ENCODE measurements at places on chromosomes 6 and 20.

GRCh38 chr6:14804785-14805210 lies 441.1 kb upstream of the JARID2 start:
- no peak for DNase-seq

DNA sequence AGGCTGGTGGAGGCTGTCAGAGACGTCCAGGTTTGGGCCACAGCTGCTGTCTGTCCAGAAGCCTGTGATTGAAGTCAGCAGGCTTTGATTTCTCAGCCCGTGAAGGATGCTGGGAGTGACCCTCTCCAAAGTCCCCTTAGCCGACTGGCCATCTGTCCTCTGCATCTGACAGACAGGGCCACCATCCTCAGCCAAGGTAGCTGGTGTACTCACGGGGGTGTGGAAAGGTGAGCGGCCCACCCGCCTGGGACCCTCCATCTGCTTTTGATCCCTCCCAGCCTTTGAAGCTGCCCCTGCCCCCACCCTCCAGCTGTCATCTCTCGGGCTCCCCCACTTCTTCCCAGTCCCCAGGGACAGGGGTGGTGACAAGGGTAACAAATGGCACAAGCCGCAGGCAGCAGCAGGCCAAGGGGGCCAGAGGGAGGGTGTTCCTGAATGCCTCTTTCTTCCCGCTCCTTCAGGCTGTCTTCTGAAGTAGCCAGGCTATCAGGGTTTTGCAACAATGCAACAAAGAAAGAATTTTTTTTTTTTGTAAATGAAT lies 84.4 kb downstream of the EYA2 start:
- no peak for DNase-seq

DNA sequence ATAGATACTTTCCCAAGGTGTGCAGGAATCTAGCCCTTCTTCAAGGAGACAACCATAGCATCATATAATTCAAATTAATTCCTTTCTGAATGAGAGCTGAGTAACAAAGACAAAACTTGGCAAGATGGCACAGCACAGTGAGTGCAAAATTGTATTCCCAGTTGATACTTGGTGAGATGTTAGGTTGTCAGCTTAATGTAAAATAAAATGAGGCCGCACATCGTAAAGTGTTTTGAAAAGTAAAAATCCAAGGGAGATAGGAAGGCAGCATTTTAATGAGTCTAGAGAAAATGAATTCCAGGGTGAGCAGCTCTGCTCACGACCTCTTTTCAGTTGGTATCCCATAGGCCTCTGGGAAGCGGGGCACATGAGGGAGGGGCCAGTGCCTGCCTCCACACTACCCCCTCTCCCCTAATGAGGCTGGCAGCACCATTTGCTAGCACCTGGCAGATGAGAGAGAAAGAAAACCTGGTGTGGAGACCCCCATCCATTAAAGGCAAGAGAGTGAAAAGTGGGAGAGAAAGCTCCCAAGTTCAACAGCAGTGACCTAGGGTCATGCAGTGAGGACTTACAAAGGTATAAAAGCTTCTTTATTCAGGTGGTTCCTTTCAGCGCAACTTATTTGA lies 158.4 kb downstream of the BTBD9 start:
- no peak for DNase-seq

DNA sequence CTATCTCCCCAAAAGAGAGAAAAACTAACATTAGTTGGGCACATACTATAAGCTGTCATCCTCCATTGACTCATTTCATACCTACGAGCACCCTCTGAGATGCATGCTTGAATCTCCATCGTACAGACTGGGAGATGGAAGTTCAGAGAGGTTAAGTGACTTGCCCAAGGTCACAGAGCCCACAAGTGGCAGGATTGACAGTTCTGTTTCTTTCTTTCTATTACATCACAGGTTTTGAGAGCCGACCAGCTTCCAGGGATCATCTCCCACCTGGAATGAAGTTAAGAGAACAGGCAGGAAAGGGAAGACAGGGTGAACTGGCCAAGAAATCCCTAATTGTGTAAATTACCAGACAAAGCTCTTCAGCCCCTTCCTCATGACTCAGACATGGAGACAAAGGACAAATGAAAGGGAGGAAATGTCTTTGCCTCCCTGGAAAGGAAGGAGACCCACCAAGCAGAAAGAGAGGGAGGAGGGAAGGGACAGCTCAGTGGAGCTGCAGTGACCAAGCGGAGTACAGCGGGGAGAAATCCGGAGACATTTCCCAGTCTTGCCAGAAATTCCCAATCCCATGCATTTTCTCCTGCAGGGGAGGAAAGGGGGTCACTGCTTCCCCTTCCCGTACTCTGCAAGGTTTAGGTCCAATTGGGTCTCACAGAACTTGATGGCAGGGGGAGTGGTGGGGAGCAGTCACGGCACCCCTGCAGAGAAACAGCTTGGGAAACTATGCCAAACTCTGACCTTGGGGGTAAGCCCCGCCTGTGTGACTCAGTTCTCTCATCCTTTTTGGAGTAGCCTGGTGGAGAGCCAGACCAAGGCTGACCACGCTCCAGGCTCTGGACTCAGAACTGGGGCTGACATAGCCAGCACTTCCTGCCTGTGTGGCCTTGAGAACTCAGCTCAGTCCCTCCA lies 154.3 kb downstream of the ANKRD60 start:
- no peak for DNase-seq

DNA sequence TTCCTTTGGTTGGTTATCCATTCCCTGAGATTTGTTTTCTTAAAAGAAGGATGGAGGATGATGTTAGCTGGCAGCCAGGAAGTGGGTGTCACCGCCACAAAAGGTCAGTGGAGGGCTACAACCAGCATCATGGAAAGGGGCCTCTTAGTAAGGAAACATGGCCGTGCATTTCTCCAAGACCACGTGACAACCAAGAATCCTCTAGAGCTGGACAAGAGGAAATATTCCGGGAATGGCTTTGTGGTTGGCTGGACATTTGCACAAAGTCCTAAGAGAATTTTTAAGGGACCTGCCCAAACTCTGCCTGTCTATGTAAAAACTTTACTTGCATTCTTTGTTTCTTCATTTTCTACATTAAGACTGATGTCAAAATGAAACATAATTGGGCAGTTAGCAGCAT lies 399.9 kb upstream of the MARCKS start:
- DNase-seq = no peak

DNA sequence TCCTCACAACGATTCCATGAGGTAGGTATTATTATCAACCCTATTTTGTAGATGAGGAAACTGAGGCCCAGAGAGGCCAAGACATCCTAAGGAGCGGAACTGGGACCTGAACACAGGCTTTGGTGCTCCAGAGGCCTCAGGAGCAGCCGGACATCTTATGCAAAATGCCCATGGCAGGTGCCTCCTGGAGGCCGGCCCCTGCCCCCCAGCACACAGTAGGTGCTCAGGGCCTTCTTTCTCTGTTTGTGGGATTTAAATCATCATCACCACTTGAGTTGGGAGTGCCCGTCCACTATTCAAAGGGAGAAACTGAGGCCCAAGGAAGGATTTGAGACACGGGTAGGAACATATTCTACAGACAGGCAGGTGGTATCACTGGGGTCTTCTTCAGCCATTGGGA lies 41.2 kb downstream of the CEBPB start:
- no peak for DNase-seq

DNA sequence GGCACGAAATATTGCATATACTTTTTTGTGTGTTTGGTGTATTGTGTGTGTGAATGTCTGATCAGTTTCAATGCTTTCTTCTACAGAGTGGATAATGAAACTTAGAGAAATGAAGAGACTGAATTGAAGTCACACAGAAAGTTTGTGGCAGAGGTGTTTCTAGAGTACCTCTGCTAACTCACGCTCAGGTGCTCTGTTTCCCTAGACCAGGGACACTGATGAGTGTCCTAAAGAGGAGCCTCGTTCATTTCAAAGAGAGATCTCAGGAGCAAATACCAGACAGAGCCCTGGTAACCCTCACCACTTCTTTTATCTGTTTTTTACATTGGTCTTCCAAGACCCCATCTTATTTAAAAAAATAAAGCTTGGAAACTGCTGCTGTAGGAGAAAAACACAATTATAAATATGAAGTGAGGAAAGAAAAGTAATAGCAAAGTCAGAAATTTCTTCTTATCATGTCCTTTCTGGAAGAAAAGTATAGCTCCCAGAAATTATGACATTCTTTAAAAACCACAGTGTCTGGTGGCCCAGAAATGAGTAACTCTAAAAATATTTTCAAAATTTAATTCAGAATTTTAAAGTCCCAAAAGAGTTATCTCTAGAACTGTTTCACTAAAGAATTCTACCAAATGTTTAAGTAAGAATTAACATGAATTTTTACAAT lies 720.6 kb downstream of the RFPL4B start:
- no peak for DNase-seq

DNA sequence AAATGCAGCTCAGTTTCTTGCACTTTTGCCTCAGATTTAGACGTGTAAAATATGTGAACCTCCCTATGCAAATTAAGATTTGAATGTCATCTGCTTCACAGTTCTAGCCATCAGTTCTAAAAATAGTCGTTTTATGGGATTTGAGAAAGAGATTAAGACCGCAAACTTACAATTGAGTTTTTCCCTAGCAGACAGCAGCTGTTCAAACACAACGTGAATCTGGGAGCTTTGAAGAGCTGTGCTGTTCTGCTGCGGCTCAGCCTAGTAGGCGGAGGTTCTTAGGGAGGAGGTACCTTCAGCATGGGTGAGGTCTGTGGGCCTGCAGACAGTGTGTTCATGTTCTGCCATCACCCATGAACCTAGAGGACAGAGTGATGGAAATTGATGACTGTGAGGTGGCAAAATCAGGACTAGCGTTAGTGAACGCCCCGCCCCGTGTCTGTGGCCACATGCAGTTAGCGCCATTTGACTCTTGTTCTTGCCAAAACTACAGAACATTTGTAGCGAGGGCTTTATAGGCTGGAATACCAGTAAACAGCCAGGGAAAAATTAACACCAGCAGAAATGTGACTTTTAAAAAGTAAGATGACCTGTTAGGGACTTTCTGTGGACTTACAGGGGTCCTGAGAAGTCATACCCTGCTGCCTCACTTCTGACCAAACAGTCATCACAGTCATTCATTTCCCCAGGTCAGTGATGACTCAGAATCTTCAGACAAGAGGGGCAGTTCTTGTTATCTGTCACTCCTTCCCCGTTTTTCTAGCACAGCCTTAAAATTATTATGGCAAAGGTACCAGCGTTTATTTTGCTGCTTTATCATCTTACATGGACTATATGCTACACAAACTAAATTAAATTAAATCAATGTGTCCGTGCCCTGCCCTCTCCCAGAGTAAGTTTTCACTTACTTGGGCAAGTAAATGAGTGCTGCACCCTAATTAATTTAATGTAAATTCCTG lies 84.3 kb upstream of the TMEM181 start:
- DNase-seq = no peak

- peak; percentile 62 for DNase-seq
Measured at GRCh38 chr20:45857882-45858216, 435 bp downstream of the ZSWIM3 start.

GRCh38 chr20:50328222-50328979 lies 137.8 kb downstream of the CEBPB start:
- no peak for DNase-seq

DNA sequence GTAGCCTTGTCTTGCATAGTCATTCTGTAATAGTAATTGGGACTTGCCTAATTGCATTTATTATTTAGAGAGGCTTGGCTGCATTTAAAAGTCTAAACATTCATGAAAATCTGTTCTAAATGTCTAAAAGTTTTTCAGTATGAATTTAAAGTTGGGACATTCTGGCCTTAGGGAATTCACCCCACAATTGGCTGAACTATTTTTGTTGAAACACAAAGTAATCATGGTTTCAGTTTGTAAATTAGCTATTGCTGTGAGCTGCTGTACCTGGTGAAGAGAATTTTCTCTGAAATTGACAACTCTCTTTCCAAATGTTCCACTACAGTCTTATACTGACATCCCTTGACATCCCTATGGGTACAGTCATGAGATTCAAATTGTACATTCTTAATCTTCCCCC lies 253.0 kb downstream of the FARS2 start:
- DNase-seq = no peak

DNA sequence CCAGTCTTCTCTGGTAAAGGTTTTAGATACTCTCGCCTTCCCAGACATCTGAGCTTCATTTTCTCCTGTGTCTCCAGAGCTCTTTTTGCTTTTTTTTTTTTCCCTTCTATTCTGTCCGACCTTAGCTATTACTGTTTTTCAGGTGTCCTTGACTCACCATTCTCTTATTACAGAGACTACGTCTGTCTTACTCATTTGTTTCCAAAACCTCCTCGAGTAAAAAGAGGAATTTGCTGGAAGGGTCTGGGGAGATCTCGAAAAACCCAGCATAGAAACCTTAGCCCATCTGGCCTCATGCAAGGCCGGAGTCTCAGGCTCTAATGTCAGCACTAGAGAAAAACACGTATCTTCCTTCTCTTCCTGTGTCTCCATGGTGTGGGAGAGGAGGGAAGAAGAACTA lies 109.2 kb upstream of the CARMIL1 start:
- DNase-seq = no peak

DNA sequence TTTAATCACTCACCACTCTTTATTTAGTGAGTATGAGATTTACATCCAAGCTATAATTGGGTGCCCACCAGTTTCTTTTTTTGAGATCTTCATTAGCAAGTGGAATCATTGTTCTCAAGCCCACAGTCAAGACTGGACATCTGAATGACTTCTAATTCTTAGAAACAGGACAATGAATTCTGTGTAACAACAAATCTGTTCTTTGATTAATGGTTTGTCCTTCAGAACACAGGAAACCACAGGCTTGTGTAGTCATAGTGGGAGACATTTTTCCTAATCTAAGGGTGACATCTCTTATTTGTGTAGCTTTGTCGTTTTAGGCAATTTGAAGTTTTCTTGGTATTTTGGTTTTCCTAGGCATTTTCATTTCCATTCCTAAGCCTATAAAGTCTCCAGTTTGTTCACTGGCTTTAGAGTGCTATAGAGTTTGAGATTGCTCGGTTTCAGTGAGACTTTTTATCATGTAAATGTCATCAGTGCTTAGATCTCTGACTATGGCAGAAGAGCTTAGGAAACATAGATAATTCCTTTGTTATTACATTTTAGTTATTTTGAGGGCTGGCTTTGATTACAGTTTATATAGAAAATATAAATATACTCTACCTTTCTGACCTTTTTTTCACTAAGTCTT lies 903.9 kb upstream of the MAP3K7 start:
- no peak for DNase-seq

GRCh38 chr6:136930528-136930927 lies 8.4 kb downstream of the SLC35D3 start:
- no peak for DNase-seq

GRCh38 chr6:87364602-87365252 lies 20.1 kb downstream of the C6orf163 start:
- no peak for DNase-seq

DNA sequence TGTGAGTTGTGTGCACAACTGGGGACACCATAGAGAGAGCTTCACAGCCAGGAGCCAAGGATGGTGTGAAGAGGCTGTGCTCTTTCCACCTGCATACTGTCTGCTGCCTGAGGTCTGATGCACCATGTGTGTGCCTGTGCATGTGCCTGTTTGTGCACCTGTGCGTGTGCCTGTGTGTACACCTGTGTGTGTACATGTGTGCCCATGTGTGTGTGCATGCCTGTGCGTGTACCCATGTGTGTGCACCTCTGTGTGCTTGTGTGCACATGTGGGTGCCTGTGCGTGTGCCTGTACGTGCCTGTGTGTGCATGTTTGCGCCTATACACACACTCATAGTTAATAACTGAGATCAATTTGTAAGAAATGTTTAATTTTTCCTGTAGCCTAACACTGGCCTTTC lies 51.3 kb downstream of the FAM120B start:
- DNase-seq = no peak

GRCh38 chr6:8240301-8240700 lies 138.0 kb upstream of the EEF1E1 start:
- DNase-seq = no peak
